ENCODE measurements at places on chromosomes 6 and 20. TPM values are rescaled to one million over a fixed set of nuclear protein-coding genes. Genes with fewer than 3 reads are reported as not detected.

DNA sequence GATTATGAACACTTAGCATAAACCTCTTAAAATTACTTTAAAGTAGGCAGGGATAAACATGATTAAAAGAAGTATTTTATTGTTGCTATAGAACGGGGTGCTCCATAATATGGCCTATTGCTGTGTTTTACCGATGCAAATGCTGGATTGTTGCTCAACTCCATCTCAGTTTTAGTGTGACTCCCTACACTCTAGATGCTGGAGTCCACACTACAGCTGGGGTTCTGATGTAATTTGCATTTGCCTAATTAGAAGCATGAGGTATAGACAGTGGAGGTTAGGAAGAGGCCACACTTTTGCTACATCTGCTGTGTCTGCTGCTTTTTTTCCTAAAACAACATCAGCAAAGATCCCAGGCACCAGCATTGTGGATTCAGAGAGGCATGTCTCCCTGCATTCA, 6.7 kb upstream of the HMGN3 start:
- H3K4me1 ChIP-seq = no peaks in the 10 kb centered on the region
- H3K4me3 ChIP-seq = no peak overlapping the region
- DNase-seq = no peak
- no peaks in the 10 kb centered on the region for H3K36me3 ChIP-seq
- H3K27me3 ChIP-seq = no peaks in the 10 kb centered on the region
- H3K27ac ChIP-seq = no peak overlapping the region

The SEMG1 gene
- not detected for total RNA-seq

The HLA-C gene
- total RNA-seq = 684 TPM

GRCh38 chr6:140460267-140460666, 1085.8 kb upstream of the CITED2 start:
- no peak overlapping the region for H3K4me3 ChIP-seq
- no peak for DNase-seq
- H3K36me3 ChIP-seq = no peaks in the 10 kb centered on the region
- peaks cover 16% of the 10 kb centered on the region for H3K4me1 ChIP-seq
- no peak overlapping the region for H3K27ac ChIP-seq
- no peaks in the 10 kb centered on the region for H3K27me3 ChIP-seq

The KIF6 gene
- 0.71 TPM for total RNA-seq

The TRIM40 gene
- total RNA-seq = 0.11 TPM

The BTN1A1 gene
- total RNA-seq = not detected

DNA sequence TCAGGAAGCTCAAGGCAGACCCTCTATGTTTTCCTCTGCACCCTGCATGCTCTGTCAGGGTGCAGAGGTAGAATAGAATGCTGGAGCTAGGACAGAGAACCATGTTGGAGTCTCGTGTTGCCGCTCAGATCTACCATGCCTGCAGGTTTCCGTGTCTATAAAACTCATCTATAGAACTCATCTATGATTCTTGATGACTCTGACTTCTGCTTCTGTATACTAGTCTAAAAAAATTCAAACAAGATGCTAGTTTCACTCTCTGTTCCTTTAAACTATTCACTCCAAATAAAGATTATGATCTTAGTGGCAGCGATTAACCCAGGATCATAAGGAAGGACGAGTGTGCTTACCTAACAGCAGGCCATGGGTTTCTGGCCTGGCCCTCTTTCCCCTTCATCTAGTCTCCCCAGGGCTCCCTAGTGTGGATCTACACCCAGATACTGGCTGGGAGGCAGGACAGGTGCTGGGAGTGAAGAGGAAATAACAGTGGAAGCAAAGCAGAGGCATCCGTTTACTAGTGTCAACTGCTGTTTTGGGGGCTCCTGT, 162.7 kb upstream of the SUPT3H start:
- H3K4me1 ChIP-seq = no peaks in the 10 kb centered on the region
- no peak overlapping the region for H3K4me3 ChIP-seq
- no peaks in the 10 kb centered on the region for H3K36me3 ChIP-seq
- DNase-seq = no peak
- no peaks in the 10 kb centered on the region for H3K27me3 ChIP-seq

DNA sequence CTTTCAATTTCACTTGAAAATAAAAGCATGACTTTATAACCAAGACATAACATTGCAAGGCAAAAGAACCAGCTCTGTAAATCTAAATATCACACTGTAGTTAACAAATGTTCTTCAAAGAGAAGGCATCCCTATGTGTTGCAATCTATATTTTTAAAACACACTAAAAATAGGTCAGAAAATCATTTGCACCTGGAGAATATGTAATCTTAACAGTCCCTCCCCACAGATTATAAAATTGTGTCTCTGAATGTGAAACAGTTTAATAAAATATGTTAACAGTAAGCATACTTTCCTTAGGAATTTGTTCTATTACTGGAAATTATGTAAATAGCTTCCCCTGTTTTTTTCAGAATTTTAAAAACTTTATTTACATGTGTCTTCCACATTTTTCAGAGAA, 351.9 kb downstream of the COL12A1 start:
- no peaks in the 10 kb centered on the region for H3K36me3 ChIP-seq
- H3K27me3 ChIP-seq = no peaks in the 10 kb centered on the region
- no peak overlapping the region for H3K4me3 ChIP-seq
- H3K27ac ChIP-seq = no peak overlapping the region
- no peak for DNase-seq
- no peaks in the 10 kb centered on the region for H3K4me1 ChIP-seq

DNA sequence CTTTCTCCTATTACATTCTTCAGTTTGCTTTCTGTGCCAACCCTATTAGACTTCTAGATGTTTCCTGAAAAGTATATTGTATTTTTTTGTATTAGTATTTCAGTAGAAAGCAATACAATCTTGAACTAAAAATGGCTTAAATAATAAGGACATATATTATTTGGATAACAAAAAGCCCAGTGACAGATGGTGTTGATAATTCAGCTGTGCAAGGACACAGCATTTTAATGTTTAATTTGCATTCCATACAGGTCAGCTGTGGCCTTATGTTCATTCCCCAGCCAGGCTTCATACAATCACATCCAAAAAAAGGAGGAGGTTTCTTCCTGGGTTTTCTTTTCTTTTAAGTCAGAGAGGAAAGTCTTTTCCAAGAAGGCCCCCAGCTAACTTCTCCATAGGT, 236.9 kb downstream of the CD109 start:
- no peaks in the 10 kb centered on the region for H3K27me3 ChIP-seq
- no peaks in the 10 kb centered on the region for H3K4me1 ChIP-seq
- no peak overlapping the region for H3K4me3 ChIP-seq

DNA sequence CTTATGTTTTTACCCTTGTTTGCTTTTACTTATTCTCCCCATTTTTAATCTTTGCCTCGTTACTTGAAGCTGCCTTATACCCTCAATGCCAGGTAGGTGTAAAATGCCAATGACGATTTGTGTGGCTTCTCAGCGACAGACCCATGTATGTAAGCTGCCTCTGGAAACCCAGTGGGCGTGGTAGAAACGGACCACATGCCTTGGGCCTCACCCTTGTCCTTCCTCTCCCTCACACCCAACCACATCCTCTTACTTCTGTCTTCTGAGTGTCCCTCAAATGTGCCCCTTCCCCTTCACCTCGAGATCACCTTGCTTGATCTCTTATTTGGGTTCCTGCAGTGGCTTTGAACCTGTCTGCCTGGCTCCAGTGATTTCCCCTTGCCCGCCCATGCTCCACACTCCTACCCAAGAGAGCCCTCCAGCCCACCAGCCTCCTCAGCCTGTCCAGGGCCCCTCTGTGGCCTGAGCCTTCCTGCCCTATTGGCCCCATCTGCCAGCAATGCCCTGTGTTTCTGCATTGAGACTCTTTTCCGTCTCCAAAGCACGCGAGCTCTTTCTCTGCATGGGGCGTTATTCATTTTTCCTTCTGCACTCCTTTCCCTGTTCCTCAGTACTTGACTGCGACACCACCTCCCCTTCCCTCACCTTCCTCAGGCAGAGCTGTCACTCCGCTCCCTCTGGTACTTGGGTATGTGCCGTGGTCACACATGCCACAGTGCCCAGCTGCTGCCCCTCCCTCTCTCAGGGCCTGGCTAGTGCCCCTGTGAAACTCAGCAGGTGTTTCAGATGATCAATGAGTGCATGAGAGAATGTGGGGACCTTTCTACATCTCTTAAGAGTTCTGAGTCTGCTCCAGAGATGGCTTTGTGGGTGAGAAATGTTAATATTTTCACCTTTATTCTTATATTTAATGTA, 115.4 kb downstream of the SLX4IP start:
- no peaks in the 10 kb centered on the region for H3K27me3 ChIP-seq
- H3K27ac ChIP-seq = no peak overlapping the region
- H3K4me3 ChIP-seq = no peak overlapping the region
- DNase-seq = no peak
- no peaks in the 10 kb centered on the region for H3K36me3 ChIP-seq
- no peaks in the 10 kb centered on the region for H3K4me1 ChIP-seq

DNA sequence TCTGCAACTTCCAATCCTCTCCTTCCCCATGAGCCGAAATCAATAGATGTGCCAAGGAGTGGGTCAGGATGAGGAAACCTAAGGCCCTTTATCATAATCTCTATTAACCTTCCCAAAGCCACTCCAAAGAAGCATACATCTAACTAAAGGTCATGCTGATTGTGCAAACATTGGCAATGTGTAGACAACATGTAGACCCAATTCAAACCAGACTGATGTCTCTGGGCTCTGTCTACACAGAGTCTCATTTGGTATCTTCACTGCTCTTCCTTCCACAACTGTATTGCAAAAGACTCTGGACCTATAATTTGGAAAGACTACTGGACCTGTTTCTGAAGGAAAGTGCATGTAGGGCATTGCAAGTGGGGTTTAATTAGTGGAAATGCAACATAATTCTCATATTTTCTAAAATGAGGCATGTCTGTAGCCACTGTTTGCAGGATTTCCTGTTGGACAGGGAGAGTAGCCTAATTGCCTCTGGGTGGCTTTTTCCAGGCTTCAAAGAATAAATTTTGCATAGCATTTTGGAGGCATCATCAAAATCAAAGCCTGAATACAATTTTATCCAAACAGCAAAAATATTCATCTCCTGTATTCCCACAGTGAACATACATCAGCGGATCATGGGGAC, 35.0 kb upstream of the MLIP start:
- H3K27me3 ChIP-seq = no peaks in the 10 kb centered on the region
- H3K27ac ChIP-seq = no peak overlapping the region
- H3K4me3 ChIP-seq = no peak overlapping the region

- no peaks in the 10 kb centered on the region for H3K27me3 ChIP-seq
- H3K27ac ChIP-seq = no peak overlapping the region
- H3K4me1 ChIP-seq = peaks cover 86% of the 10 kb centered on the region
- H3K36me3 ChIP-seq = no peaks in the 10 kb centered on the region
- DNase-seq = no peak
Measured at GRCh38 chr6:7142918-7143475, 35.2 kb downstream of the RREB1 start.

GRCh38 chr6:146212781-146213180, 183.9 kb downstream of the GRM1 start:
- H3K27ac ChIP-seq = no peak overlapping the region

The CPNE5 gene
- 0.36 TPM for total RNA-seq

GRCh38 chr20:40957265-40957760, 71.3 kb upstream of the TOP1 start:
- H3K4me1 ChIP-seq = no peaks in the 10 kb centered on the region
- DNase-seq = no peak
- H3K27ac ChIP-seq = no peak overlapping the region
- H3K27me3 ChIP-seq = no peaks in the 10 kb centered on the region
- no peak overlapping the region for H3K4me3 ChIP-seq

DNA sequence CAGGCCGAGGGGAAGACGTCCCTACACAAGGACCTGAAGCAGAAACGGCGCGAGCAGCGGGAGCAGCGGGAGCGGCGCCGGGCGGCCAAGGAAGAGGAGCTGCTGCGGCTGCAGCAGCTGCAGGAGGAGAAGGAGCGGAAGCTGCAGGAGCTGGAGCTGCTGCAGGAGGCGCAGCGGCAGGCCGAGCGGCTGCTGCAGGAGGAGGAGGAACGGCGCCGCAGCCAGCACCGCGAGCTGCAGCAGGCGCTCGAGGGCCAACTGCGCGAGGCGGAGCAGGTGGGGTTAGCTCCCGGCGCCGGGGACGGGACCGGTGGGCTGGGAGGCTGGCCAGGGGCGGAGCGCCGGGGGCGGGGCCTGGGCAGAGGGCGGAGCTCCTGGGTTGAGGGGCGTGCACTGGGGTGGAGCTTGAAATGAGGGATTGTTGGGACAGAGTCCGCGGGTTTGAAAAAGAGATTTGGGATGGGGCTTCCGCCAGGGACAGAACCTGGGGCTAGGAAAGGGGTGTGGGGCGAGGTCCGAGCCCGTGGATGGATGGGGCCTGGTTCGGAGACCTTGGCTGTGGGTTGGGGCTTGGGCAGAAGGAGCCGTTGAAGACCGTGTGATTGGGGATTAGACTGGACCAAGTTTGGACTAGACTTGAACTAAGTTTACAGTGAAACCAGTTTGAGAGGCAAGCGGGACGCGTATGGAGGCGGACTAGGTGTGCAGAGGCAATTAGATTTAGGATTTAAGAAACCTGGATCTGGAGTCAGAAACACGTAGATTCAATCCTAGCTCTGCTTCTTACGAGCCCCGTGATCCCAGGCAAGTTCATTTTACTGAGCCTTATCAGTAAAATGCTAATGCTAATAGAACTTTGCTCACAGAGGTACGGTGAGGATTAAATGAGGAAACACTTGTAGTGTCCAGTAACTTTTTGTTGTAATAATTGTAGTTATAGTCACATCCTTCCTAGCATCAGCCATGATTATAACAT, 20.9 kb downstream of the DEF6 start:
- no peaks in the 10 kb centered on the region for H3K27me3 ChIP-seq
- H3K4me1 ChIP-seq = peaks cover 10% of the 10 kb centered on the region
- no peaks in the 10 kb centered on the region for H3K36me3 ChIP-seq
- DNase-seq = peak; percentile 84

The OPRM1 gene
- total RNA-seq = 3.5 TPM

The RBPJL gene
- not detected for total RNA-seq

The PRR18 gene
- not detected for total RNA-seq

The CAP2 gene
- 4.1 TPM for total RNA-seq

The UNC5CL gene
- total RNA-seq = 0.55 TPM

DNA sequence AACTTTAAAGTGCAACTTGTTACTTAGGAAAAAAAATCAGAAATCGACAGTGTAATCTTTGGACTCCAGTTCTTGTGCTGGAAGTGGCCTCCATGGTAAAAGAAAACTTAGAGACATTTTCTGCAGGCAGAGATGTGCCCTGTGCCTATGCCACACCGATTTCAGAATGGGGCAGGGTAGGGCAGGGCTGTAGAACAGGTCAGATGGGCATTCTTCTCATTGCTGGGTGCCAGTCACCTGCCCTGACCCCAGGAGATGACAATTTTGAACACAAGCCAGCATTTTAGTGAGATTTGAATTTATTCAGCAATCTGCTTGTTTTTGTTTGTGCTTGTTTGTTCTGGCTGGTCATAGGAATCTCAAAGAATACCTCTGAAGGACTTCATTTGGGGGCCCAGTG, 63.3 kb downstream of the SASH1 start:
- no peaks in the 10 kb centered on the region for H3K4me1 ChIP-seq
- H3K4me3 ChIP-seq = no peak overlapping the region
- no peaks in the 10 kb centered on the region for H3K36me3 ChIP-seq
- DNase-seq = no peak

- no peaks in the 10 kb centered on the region for H3K27me3 ChIP-seq
- no peak overlapping the region for H3K4me3 ChIP-seq
- no peak for DNase-seq
- H3K4me1 ChIP-seq = no peaks in the 10 kb centered on the region
Measured at GRCh38 chr6:45697605-45698004, 318.1 kb downstream of the CLIC5 start.

The BPIFB2 gene
- total RNA-seq = not detected
